ENCODE measurements at places on chromosomes 7 and 10.

GRCh38 chr10:122327237-122328206, 47.0 kb upstream of the PLEKHA1 start:
- no peak for DNase-seq

- DNase-seq: no peak
Measured at GRCh38 chr7:8052824-8053223, 84.2 kb downstream of the GLCCI1 start.

DNA sequence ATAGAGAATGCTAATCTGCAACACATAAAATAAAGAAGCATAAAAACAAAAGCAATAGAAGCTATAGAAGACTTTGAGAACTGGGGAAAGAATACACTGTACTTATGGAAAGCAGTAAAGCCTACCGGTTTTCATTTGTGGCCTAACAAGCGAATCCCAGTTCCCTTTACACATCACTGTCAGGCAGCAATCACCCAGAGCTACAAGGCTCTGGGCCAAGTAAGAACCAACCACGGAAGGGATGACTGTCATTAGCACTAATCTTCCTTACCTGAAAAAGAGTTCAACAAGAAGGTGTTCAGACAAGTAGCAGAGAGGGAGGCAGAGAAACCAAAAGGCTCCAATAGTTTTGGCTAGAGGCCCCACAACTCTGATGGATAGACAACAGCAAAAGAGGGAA, 15.0 kb downstream of the CCDC6 start:
- DNase-seq: no peak

- DNase-seq: no peak
Measured at GRCh38 chr10:71025535-71025934, 137.2 kb upstream of the PCBD1 start.

DNA sequence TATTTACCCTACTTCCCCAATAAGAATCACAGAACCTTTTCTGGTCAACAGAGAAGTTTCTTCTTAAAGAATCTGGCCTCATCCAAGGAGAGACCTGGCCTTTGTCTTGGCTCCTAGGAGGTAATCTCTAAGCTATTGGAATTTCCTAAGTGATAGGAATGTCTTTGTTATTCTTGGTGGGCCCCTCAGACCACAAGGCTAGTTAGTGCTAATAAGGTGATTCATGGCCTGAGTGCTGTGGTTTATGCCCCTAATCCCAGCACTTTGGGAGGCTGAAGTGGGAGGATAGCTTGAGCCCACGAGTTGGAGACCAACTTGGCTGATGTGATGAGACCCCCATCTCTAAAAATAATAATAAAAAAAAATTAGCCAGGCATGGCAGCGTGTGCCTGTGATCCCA, 60.0 kb upstream of the CYP2C18 start:
- peak; percentile 35 for DNase-seq

DNA sequence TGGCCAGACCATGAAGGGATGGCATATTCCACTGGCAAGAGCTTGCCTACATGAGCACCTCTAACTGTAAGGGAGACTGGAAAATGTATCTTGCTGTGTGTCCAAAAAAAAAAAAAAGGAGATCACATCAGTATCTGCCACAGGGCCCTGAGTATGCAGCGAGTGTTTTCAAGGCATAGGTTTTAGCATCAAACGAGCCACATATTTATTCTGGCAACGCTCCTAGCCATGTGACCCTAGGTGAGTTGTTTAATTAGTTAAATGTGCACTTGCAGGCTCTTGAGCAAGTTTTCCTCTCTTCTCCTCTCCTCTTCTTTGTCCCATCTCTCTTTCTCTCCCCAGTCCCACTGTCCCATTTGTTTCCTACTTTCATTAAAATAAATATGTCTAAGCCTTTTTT, 428.7 kb upstream of the AKR1E2 start:
- no peak for DNase-seq

- DNase-seq: no peak
Measured at GRCh38 chr7:120916121-120916520, 34.5 kb upstream of the ING3 start.

GRCh38 chr10:102612964-102613275, 31.4 kb upstream of the TRIM8 start:
- no peak for DNase-seq

DNA sequence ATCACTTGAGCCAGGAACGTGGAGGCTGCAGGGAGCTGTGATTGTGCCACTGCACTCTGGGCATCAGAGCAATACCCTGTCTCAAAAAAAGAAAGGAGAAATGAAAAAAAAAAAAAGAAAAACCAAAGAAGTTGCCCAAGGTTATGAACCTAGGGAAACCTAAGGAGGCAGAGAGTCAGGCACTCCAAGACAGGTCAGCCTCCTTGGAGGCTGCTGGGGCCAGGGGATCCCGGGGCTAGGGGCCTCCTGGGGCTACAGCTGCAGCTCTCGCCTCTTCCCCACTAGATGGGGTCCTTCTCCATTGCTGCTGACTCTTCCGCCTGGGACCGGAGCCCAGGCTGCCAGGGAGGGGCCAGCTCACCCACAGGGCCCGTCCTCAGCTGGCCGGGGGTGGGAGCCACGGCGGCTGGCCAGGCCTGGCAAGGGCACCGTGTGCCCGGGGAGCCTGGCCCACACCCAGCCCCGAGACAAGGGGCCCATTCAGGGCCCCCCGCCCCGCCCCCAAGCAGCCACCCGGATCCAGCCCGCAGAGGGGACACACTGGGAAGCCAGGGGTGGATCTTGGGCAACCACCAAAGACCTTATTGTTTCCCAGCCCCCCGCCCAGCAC, 1.7 kb upstream of the SPACDR start:
- DNase-seq: peak; percentile 73

DNA sequence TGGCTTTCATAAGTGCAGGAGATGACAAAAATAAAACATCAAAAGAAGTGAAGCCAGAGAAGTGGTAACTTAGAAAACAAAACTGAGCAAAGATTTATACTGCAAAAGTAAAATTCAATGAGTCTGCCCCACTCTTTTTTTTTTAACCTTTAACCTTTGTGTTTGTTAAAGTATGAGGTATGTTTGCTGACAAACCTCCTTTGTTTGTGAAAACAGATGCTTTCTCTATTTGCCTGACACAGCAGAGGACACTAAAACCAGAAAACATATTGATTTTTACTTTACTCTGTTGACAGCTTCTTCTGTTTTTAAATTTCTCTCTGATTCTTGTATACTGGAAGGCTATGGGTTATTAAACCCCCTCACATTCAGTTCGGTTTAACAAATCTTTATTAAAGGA, 57.6 kb downstream of the SGMS1 start:
- DNase-seq: no peak

- no peak for DNase-seq
Measured at GRCh38 chr10:124904796-124905195, 37.1 kb upstream of the ZRANB1 start.

GRCh38 chr10:35433851-35434426, 97.6 kb downstream of the CCNY start:
- DNase-seq: peak; percentile 97

DNA sequence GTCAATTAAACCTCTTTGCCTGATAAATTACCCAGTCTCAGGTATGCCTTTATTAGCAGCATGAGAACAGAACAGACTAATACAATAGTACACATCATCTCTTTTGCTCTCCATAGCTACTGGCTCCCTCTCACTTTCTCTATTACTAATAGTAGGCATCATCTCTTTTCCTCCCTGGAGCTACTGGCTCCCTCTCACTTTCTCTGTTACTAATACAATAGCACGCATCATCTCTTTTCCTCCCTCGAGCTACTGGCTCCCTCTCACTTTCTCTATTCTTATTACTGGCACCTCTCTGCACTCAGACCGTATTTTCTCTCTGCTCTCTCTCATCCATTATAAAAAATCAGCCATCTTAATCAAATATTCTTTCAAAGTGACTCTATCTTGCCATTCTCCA, 37.1 kb downstream of the SLC25A13 start:
- no peak for DNase-seq

- no peak for DNase-seq
Measured at GRCh38 chr7:159007364-159007995, 137.2 kb downstream of the VIPR2 start.

- DNase-seq: no peak
Measured at GRCh38 chr7:150955519-150956394, 22.4 kb downstream of the KCNH2 start.

GRCh38 chr7:21253740-21254687, 173.9 kb upstream of the SP4 start:
- DNase-seq: peak; percentile 27

DNA sequence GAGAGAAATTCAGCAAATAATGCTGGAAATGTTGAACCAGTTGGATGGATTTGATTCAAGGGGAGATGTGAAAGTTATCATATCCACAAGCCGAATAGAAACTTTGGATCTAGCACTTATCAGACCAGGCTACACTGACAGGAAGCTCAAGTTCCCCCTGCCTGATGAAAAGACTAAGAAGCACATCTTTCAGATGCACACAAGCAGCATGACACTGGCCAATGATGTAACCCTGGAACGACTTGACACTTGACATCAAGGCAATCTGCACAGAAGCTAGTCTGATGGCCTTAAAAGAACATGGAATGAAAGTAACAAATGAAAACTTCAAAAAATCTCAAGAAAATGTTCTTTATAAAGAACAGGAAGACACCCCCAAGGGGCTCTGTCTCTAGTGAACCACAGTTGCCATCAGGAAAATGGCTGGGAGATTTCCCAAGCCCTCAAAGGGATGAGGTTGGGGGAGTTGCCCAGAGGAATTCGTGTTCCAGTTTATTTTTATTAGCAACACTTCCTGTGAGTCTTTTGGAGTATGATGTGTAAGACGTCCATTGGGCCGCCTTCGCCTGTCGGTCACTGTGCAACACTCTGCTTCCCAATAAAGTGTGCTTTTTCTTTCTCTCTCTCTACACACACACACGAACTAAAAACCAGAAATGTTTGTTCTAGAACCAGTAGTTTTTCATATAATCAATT, 200.0 kb downstream of the HIBADH start:
- DNase-seq: peak; percentile 14

GRCh38 chr10:71084061-71084817, 128.1 kb upstream of the UNC5B start:
- no peak for DNase-seq

- DNase-seq: peak; percentile 95
Measured at GRCh38 chr7:108094346-108094745, 35.8 kb downstream of the LAMB4 start.

DNA sequence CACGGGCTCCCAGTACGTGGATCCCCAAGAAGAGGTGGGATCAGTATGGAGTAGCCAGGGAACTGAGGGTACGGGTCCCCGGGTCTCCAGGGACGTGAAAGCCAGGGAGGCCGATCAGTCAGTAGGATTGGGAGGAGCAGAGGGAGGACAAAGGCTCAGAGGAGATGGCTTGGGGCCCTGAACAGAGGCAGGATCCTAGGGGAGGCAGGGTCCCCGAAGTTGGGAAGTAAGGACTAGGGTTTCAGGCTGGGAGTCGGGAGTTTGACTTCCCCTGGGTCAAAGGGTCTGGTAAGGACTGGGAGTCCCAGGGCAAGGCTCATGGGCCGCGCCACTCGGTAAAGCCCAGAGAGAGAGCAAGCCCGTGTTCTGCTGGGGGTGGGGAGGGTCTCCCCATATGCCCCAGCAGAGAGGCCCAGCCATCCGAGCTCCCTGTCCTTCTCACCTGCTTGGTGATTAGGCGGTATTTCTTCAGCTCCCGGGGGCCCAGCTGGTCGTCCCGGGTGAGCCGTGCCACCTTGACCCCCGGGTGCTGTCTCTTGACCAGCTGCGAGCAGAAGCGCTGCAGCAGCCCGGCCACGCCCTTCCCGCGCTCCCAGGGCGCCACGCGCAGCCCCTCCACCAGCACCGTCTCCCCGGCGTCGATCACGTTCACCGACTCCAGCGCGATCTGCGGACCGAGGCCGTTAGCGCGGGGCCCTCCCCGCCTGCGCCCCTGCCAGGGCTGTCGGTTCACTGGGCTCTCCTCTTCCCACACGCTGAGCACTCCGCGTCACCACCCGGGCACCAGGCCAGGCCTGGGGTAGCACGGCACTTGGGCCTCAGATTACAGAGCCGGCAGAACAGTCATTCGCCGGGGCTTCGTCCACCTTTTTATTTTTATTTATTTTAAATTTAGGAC, 7.0 kb downstream of the NAT16 start:
- peak; percentile 66 for DNase-seq

DNA sequence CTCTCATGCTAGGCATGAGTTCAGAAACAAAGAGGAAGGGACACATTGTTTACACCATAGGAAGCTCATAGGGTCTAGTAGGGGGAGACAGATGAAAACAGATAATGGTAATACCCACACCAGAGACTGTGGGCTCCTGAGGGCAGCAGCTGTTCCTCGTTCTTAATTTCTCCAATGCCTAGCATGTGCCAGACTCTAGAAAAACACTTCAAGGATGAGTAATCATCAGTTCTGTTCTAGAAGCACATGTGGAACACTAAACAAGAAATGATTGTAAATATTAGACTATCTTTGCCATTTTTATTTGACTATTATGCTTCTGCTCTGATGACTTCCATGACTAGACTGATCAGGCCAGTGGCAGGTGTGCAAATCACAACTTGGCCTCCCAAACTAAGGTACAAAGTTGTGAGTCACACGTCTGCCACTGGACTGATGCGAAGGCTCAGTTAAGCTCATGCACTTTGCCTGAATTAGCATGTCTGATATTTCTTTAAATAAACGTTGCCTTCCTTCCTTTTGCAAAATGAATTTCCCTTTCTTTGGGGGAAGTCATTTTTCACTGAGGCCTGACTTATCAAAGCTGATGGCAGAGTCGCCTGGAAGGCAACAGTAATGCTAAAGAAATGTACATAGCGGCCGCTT, 89.2 kb upstream of the FGL2 start:
- DNase-seq: no peak

GRCh38 chr7:158816995-158817394, 12.3 kb downstream of the ESYT2 start:
- DNase-seq: no peak

- no peak for DNase-seq
Measured at GRCh38 chr7:144487901-144488300, 84.4 kb upstream of the NOBOX start.
